ENCODE measurements at places on chromosomes 2 and 18.

DNA sequence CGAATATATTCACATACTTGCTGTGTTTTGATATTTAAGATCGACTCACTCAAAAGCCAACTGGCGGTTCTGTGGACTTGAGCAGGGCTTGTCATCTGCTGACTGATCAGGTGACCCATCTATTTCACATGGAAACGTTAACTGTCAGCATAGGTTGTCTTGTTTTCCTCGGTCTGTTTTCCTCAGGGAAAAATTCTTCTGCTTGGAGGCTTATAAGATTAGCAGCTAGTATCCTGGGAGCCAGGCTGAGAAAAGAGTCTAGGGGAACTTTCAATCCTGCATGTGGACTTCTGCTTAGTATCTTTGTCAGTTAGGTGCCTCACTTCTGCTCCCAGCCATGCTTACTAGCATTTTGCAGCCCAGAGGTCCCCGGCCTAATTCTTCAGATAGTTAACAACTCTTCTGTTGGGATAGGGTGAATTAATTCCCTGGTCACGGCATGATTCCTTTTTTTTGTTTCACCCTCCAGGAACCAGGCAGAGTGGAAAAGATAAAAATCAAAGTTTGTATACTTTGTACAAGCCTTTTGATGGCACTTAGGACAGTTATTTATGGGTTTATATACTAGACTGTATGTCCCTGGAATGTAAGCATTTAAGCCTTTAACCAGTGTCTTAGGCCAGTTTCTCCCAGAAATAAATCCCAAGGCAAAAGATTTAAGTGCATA is 226.0 kb downstream of the GULP1 start:
- DNase-seq, result no peak

GRCh38 chr2:166632616-166633015 is 138.6 kb upstream of the SCN7A start:
- no peak for DNase-seq

DNA sequence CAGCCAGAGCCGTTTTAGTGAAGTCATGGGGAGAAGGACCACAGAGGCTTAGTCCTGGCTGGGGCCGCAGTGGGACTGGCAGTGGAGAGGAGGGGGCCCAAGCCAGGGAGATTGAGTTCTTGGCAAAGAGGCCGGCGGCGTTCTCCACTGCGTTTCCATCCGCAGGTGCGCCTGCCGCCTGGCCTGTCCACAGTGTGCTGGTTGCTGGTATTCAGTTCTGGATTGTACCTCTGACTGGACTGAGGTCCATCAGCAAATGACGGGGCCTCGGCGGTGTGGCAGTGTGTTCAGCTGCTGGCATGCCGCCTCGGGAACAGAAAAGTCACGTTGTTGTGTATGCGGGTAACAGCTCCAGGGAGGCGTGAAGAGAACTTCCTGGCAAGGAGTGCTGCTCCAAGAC is 36.8 kb downstream of the LRRFIP1 start:
- DNase-seq, result no peak

GRCh38 chr2:218798767-218799504 is 17.0 kb downstream of the CYP27A1 start:
- DNase-seq, result no peak

GRCh38 chr18:37055137-37055802 is 226.3 kb downstream of the KIAA1328 start:
- no peak for DNase-seq

DNA sequence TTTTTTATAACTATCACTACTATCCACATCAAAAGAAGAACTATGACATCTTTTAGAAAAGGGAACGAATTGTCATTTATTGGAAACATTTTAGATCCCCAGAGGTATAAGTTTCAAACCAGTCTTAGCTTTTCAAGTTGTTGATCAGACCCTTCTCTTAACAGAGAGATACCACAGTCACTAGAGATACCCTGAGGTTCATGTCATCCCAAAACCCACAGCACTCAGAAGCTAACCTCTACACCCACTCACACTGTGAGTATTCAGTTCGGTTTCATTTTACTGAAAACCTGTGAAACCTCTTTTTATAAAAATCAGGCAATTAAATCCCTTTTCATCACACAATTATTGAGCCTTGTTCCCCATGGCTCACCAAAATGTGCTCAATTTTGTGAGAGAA is 156.2 kb downstream of the DTNA start:
- DNase-seq, result no peak

- no peak for DNase-seq
Observed at GRCh38 chr18:2642771-2643170, 12.8 kb upstream of the SMCHD1 start.

- DNase-seq, result no peak
Observed at GRCh38 chr2:32342801-32343200, 14.0 kb upstream of the BIRC6 start.

- peak; percentile 3 for DNase-seq
Observed at GRCh38 chr2:135913727-135914365, 37.6 kb upstream of the MCM6 start.

DNA sequence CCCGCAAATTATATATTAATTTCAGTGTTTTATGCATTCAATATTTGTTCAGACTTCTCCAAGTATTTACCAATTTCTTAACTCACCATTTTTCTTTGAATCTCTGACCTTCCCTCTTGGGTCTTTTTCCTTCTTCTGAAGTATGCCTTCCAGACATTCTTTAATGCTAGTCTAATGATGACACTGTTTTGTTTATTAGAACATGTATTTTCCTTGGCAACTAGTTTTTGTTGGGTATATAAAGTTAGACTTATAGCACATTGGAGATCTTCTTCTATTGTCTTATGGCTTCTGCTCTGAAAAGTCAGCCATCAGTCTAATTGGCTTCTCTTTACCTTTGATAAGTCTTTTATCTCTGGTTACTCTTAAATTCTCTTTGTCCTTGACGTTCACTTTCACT is 423.2 kb upstream of the NRP2 start:
- DNase-seq, result no peak

- DNase-seq, result no peak
Observed at GRCh38 chr2:195652911-195653310, 4.1 kb upstream of the SLC39A10 start.

DNA sequence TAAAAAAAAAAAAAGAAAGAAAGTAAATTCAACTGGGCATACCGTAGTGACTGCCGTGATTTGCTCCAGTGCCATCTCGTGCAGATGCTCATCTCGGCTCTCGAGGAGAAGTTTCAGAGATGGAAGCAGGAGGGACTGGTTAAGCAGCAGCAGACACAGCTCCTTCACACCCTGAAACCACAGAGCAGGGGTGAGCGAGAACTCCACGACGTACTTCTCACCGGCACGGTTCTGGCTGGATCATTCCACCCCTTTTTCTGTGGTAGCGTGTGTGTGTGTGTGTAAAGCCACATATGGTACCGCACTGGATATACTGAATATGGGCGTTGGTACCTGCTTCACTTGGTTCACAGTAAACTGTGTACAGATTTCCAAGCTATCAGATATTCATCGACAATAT is 382.2 kb downstream of the NBAS start:
- no peak for DNase-seq

DNA sequence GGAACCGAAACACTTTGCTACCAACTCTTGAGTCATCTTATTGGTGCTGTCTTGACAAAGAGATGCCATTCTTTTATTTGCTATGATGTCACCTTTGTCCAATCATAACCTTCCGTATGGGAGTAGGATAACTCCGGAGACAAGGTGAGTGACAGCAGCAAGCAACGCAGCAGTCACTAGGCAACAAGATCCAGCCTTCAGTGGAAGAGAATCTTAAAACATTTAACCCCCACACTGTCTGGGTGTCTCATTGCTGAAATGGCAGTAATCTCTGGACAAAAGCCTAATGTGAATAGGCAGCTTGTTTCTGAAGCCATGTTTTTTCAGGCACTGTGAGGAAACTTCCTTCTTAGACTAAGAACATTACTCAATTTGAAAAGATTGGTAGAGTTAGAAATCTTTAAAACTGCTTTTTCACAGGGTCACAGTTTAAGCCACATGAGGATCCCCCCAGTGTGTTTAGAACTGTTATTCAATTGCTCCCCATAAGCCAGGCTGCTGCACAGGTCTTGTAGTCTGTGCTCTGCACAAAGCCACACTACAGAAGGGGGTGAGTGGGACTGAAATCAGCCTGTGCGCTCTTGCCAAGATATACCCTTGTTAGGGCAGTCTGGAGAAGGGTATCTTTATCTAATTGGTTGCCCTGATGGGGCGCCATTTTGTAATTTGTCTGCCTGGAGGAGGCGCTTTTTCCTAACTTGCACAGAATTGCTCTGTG is 131.5 kb upstream of the STON1 start:
- no peak for DNase-seq

- no peak for DNase-seq
Observed at GRCh38 chr2:233280114-233280693, 27.4 kb upstream of the SAG start.

DNA sequence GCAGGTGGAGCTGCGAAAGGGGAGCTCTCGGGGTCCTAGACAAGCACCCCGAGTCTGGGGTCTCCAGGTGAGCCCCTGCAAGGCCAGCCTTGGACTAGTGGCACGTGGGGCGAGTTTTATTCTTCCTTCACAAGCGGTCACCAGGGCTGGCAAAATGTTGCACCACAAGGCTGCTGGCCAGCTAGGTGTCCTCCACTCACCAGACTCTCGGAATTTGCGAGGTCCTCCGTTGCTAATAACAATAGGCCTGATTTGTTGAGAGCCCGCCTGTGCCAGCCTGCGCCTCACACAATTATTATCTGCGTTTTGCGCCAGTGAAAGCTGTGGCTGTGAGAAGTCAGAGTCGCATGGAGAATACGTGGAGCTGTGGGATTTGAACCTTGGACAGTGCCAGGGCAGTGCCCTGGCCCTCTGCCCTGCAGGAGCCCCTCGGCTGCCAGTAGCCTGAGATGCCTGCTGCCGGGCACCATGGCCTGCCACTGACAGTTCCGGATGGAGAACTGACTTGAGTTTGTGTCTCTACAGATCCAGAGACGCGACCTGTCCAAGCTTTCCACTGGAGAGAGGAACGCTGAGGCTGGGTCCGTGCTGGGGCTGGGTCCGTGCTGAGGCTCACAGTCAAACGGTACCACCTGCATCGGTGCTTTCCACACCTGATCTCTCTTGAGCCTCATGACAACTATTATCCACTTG is 77.6 kb upstream of the ODC1 start:
- no peak for DNase-seq

DNA sequence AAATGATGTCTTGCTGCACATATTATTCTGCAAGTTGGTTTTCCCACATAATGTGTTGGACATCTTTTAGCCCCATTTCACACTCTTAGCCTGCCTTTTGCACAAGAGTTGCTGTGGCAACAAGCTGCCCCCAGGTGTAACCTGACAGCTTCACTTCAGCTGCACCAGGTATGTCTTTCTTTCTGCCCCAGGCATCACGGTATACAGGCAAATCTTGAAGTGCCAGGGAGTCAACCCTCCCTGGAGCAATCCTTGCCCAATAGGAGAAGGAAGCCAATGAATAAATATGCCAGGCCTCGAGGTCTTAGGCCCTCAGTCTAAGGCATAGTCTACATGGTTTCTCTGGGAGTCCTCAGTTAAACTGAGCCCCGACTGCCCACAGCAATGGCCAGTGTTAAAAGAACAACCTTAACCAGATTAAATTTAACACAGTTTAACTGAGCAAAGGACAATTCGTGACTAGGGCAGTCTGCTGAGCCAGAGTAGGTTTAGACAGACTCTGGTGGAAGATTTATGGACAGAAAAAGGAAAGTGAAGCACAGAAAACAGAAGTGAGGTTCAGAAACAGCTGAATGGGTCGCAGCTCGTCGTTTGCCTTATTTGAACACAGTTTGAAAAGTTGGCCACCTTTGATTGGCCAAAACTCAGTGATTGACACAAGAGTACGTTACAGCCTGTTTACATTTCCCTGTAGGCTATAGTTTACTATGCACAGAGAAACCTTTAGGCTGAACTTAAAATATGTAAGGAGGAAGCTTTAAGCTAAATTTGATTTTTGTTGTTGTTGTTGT is 32.0 kb upstream of the C1QL2 start:
- DNase-seq, result no peak

GRCh38 chr2:127864877-127865276 is 6.9 kb upstream of the POLR2D start:
- no peak for DNase-seq

GRCh38 chr2:172253190-172254052 is 150.7 kb upstream of the DLX2 start:
- no peak for DNase-seq

DNA sequence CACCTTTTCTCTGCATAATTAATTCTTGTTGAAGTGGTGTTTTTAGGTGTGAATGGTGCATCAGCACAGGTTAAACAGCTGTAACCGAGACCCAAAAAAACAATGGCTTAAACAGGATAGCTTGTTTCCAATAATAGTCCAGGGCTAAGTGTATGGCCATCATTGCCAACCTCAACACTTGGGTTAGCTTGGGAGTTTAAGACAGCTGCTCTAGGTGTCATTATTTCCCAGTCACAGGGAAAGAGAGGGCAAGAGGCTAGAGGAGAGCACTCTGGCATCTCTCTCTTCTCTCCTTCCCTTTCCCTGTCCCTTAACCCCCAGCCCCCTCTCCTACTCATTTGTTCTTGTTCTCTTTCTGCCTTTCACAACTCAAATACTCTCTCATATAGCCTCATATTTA is 21.1 kb downstream of the BIRC6 start:
- no peak for DNase-seq

GRCh38 chr2:68768461-68768860 is 33.9 kb downstream of the ARHGAP25 start:
- no peak for DNase-seq

- DNase-seq, result no peak
Observed at GRCh38 chr2:195495351-195495750, 161.7 kb upstream of the SLC39A10 start.

DNA sequence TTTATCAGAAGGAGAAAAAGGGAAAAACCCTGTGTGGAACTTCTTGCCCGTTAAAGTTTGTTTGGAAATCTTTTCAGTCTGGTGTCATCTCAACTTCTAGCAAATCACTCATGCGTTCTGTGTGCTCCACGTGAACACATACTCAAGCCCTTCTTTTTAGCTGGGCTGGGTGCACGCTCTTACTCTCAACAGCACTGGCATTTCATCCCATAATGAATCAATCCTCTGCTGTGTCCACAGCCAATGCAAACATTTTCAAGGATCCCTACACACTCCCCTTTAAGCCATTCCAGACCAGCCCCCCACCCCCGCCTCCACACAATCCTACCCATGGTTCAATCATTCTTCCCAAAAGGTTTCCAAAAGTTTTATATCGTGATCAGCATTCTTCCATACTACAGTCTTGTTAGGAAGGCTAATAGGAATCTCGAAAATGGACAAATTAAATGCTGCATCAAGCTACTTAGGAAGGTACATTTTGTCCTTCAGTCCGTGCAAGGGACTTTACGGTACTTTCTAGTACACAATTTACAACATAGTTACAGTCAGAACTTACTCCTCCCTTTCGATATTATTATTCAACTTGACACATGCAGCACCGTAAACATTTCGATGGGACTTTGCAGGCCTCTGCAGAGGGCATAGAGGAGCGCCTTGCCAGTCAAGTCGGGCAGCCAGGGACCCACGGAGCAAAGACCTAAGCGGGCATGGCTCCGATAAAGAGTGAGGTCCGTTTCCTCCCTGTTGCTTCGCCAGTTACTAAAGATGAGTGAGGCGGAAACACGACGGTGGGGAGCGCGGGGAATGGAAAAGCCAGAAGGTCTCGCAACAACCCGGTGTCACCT is 1.4 kb downstream of the PTGR3 start:
- DNase-seq, result no peak

GRCh38 chr2:158414538-158414937 is 42.0 kb downstream of the CCDC148 start:
- no peak for DNase-seq
